ENCODE measurements at places on chromosomes 7 and 10. TPM values are rescaled to one million over a fixed set of nuclear protein-coding genes. Genes with fewer than 3 reads are reported as not detected.

The CCL24 gene
- not detected for total RNA-seq

DNA sequence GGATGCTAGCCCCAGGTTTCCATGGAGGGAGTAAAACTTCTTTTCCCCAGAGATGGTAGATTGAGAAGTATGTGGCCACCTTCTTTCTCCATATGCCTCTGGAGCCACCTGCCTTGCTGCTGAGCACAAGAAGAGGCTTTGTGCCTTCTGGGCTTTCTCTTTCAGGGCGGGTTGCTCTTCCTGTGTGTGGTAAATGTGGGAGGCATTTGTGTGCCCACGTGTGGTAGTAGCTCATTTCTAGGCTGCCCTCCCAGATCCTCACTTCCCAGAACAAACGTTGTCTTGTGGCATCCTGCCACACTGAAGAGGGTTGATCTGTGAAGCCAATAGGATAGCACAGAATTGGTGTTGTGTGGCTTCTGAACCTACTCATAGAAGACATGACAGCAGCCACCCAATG, 342.0 kb upstream of the PODXL start:
- H3K4me3 ChIP-seq, result no peak overlapping the region
- DNase-seq, result no peak
- no peaks in the 10 kb centered on the region for H3K4me1 ChIP-seq
- no peaks in the 10 kb centered on the region for H3K27me3 ChIP-seq

The AKR1C2 gene
- not detected for total RNA-seq

DNA sequence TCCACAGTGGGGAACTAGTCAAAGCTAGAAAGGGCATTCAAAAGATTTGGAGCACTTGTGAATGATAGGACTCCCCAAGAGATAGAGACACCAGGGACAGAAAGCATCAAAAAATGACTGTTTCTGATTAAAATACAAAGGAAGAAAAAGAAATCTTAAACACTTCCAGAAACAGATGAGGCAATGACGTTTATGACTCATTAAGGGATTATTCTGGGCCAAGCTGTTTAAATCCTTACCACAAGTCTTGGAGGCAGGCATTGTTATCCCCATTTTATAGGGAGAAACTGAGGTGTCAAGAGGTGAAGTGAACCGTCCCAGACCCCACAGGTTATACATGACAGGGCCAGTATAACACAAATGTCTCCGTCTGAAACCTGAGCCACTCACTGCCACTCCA, 68.3 kb upstream of the AMPH start:
- no peaks in the 10 kb centered on the region for H3K4me1 ChIP-seq
- no peaks in the 10 kb centered on the region for H3K36me3 ChIP-seq
- H3K27me3 ChIP-seq, result peaks cover 3% of the 10 kb centered on the region
- DNase-seq, result no peak

The HPSE2 gene
- total RNA-seq, result not detected

- H3K4me3 ChIP-seq, result no peak overlapping the region
- H3K36me3 ChIP-seq, result no peaks in the 10 kb centered on the region
- H3K4me1 ChIP-seq, result peaks cover 5% of the 10 kb centered on the region
- H3K27ac ChIP-seq, result no peak overlapping the region
- H3K27me3 ChIP-seq, result peaks cover 4% of the 10 kb centered on the region
These were observed 171.5 kb downstream of the PRPF18 start for GRCh38 chr10:13758312-13758711.

DNA sequence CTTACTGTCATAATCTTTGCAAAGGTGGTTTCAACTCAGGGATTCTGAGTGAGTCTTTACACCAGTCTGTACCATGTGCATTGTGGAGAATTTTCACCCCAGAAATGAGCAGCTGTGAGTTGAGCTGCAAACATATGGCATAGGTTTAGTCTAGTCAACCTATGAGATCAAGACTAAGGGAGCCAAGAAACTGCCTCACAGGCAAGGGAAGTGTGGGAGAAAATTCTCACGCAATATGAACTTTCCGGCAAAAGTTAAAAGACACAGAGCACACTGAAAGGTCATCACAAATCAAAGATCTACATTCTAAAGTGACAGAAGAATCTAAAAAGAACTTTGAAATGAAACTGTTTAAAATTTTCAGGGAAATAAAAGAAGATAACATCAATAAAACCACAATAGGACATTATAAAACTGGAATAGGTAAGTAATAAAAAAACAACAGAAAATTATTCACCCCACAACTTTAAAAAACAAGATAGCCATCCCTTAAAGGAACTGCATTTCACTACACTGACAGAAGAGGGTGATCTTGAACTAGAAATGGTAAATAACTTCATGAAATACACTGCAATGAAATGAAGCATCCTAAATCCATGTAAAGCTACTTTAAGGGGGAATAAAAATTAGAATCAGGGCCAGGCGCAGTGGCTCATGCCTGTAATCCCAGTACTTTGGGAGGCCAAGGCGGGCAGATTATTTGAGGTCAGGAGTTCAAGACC, 63.5 kb downstream of the LGI1 start:
- H3K36me3 ChIP-seq, result no peaks in the 10 kb centered on the region
- DNase-seq, result no peak
- H3K27me3 ChIP-seq, result peaks cover 15% of the 10 kb centered on the region
- H3K4me1 ChIP-seq, result no peaks in the 10 kb centered on the region
- no peak overlapping the region for H3K27ac ChIP-seq

- no peaks in the 10 kb centered on the region for H3K4me1 ChIP-seq
- no peak overlapping the region for H3K27ac ChIP-seq
- DNase-seq, result no peak
- no peaks in the 10 kb centered on the region for H3K27me3 ChIP-seq
These were observed 16.9 kb upstream of the STMP1 start for GRCh38 chr7:135645296-135645904.

DNA sequence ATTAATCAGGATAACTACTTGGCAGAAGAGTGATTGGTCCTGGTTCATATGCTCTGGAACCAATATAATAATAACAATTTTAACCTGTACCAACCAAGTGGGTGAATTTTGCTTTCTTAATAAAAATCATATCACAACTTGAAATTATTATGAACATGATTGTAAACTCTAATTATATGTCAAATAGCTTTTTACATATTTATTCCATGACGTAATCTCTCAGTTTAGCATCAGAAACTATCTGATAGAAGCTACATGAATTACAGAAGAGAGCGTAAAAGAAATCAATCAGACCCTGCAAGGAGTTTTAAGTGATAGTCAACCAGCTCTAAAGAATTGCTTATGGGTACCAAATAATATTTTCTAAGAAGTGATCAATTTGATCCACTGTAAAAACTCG, 10.1 kb downstream of the GNG11 start:
- no peak overlapping the region for H3K27ac ChIP-seq
- DNase-seq, result no peak
- no peaks in the 10 kb centered on the region for H3K4me1 ChIP-seq
- no peak overlapping the region for H3K4me3 ChIP-seq
- H3K36me3 ChIP-seq, result no peaks in the 10 kb centered on the region

DNA sequence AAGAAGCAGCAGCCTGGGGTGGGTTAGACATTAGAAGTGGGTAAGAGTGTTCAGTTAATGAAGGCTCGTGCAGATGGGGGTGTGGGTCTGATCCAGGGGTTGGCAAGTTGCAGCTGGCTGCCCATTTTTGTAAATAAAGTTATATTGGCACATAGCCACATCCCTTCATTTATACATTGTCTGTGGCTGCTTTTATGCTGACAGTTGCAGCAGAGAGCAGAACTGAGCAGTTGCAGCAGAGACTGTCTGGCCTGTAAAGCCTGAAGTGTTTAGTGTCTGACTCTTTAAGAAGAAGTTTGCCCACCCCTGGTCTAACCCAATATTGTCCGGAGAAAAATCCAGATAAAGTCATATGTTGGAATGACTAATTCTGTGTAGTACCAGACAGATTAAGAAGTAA, 38.1 kb downstream of the GLRX3 start:
- no peak overlapping the region for H3K4me3 ChIP-seq
- peaks cover 51% of the 10 kb centered on the region for H3K36me3 ChIP-seq
- peaks cover 1% of the 10 kb centered on the region for H3K27me3 ChIP-seq
- H3K4me1 ChIP-seq, result peaks cover 32% of the 10 kb centered on the region

DNA sequence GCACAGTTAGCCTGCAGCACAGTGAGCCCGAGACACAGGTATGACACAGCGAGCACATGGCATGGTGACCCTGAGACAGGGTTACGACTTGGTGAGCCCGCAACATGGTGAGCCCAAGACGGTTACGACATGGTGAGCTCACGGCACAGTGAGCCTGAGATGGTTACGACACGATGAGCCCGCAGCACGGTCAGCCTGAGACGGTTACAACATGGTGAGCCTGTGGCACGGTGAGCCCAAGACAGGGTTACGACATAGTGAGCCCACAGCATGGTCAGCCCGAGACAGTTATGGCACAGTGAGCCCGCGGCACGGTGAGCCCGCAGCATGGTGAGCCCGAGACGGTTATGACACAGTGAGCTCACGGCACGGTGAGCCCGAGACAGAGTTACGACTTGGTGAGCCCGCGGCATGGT, 156.1 kb downstream of the MAD1L1 start:
- no peak for DNase-seq
- no peaks in the 10 kb centered on the region for H3K27me3 ChIP-seq
- no peak overlapping the region for H3K27ac ChIP-seq
- peaks cover 7% of the 10 kb centered on the region for H3K4me1 ChIP-seq
- H3K36me3 ChIP-seq, result no peaks in the 10 kb centered on the region

The NANOS1 gene
- total RNA-seq, result 1.0 TPM

The LRGUK gene
- not detected for total RNA-seq

DNA sequence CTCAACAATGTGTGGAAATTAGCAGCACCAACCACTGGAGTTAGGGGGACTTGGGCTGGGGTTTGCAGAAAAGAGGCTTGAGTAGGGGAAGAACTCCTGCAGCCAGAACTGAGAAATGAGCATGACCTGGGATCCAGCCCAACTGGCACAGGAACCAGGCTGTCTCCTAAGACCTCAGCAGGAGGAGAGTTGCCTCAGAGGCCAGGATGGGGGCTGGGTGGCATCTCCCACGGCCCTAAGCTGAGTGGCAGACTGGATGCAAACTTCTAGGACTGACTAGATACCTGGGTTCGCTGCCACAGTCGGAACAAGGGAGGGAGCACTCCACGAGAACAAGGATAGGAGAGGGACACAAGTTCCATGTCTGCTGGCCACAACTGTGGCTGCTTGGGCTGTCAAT, 62.6 kb downstream of the RNF32 start:
- H3K27me3 ChIP-seq, result no peaks in the 10 kb centered on the region
- H3K36me3 ChIP-seq, result peaks cover 20% of the 10 kb centered on the region
- H3K4me1 ChIP-seq, result peaks cover 13% of the 10 kb centered on the region
- H3K27ac ChIP-seq, result no peak overlapping the region
- no peak for DNase-seq

- no peak overlapping the region for H3K27ac ChIP-seq
- H3K4me1 ChIP-seq, result no peaks in the 10 kb centered on the region
- no peaks in the 10 kb centered on the region for H3K27me3 ChIP-seq
- DNase-seq, result no peak
- no peak overlapping the region for H3K4me3 ChIP-seq
- peaks cover 17% of the 10 kb centered on the region for H3K36me3 ChIP-seq
These were observed 196.1 kb downstream of the ZEB1 start for GRCh38 chr10:31515116-31515515.

- DNase-seq, result no peak
- peaks cover 4% of the 10 kb centered on the region for H3K27me3 ChIP-seq
- no peaks in the 10 kb centered on the region for H3K36me3 ChIP-seq
- no peak overlapping the region for H3K27ac ChIP-seq
- no peak overlapping the region for H3K4me3 ChIP-seq
- no peaks in the 10 kb centered on the region for H3K4me1 ChIP-seq
These were observed 28.5 kb upstream of the LOXL4 start for GRCh38 chr10:98296524-98296923.

Measured in activated T-helper 1 cell treated with anti-CD3 and anti-CD28 coated beads, Interleukin-12 subunit alpha, Interleukin-12 subunit beta, Interleukin-2, Interleukin-4 antibody, amounts not matched to agents 30 ng/mL and 10 ng/mL and 1 ng/mL, durations not matched to agents 14 hours and 24 hours and 36 hours (primary cell).